Mesothelial cell of epicardium (in vitro differentiated cells): ENCODE measurements at places on chromosomes 7 and 10.
A peak's percentile ranks its signal among the peaks of the same experiment; 100 is the strongest.

DNA sequence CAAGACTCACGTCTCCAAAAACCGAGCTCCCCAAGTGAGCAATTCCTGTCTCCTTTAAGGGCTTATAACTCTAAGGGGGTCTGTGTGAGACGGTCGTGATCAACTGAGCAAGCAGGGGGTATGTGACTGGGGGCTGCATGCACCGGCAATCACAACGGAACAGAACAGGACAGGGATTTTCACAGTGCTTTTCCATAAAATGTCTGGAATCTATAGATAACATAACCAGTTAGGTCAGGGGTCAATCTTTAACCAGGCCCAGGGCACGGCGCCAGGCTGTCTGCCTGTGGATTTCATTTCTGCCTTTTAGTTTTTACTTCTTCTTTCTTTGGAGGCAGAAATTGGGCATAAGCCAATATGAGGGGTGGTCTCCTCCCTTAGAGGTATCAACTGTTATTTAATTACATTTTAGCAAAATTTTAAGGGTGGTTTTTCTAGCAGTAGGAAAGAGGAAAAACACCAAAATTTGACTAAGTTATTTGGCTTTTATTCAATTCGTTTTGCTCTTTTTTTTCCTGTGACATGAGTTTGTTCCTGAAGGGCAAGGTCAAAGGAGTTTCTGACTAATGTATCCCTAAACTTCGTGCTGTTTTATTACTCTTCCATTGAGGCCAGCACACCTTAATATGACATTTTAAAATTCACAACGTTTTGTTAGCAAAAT, 121.4 kb upstream of the SEC61G start:
- DNase-seq: no peak

DNA sequence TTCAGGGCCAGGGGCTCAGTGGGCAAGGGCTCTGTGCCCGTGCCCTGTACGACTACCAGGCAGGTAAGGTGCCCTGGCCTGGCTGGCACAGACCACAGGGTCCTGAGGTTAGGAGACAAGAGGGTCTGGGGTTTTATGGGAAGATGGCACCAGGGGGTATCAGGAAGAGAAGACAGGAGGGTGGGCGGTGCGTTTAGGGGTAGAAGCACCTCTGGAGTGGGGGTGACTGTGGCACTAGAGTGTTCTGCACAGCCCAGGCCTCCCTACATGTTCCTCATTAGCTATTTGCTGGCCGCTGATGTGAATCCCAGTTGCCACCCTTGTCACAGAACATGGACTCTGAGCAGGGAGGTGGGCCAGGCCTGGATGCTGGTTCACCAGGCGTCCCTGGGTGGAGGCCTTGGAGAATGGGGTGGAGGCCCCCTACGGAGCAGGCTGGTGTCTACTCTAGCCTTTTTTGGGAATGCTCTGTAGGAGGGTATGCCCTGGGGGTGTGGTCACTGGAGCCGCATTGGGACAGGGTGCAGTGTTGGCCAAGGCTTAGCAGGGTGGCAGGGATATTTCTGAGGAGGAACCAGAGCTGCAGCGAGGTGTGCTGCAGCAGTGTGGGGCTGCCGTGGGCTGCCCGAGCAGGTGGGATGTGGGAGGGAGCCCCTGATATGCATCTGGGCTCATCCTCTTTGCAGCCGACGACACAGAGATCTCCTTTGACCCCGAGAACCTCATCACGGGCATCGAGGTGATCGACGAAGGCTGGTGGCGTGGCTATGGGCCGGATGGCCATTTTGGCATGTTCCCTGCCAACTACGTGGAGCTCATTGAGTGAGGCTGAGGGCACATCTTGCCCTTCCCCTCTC, 5.0 kb downstream of the PGAM2 start:
- DNase-seq: no peak

GRCh38 chr10:120749856-120750566, 101.2 kb upstream of the WDR11 start:
- no peak for DNase-seq

DNA sequence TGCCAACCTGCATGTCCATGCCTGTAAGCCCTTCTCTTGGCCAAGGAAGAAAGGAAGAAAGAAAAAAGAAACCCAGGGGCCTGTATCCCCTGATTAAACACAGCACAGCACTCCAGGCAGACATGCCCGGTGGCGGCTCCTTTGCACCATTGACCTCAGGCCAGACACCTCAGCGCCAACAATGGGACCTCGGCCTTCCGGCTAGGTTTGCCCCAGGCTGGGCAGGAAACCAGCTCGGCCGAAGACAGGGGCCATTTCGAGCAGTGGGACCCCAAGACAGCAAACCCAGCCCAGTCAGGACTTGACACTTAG, 2.8 kb downstream of the HOXA10 start:
- DNase-seq: no peak

GRCh38 chr10:32893434-32893833, 64.6 kb downstream of the ITGB1 start:
- DNase-seq: no peak

- no peak for DNase-seq
Observed at GRCh38 chr7:74474271-74474865, 20.7 kb downstream of the GTF2IRD1 start.

DNA sequence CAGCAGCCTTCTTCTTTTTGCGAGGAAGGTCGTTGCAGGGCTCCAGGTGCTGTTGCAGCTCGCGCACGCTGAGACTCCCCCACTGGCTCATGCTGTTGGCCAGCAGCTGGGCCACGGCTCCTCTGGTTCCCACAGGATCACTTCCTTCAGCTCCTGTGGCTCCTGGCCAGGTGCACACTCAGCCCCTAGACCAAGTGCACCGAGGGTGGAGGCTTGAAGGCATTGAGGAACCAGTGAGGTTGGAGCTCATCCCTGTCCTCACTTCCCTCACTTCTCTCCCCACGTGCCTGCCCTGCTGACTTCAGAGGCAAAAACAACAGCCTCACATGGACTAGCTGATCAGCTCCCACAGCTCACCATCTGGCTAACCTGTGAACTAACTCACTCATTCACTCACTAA, 46.2 kb upstream of the ADRB1 start:
- no peak for DNase-seq

- no peak for DNase-seq
Observed at GRCh38 chr7:100266576-100267354, 40.7 kb upstream of the SPDYE3 start.

- DNase-seq: no peak
Observed at GRCh38 chr10:72086466-72087391, 1.6 kb downstream of the SPOCK2 start.

DNA sequence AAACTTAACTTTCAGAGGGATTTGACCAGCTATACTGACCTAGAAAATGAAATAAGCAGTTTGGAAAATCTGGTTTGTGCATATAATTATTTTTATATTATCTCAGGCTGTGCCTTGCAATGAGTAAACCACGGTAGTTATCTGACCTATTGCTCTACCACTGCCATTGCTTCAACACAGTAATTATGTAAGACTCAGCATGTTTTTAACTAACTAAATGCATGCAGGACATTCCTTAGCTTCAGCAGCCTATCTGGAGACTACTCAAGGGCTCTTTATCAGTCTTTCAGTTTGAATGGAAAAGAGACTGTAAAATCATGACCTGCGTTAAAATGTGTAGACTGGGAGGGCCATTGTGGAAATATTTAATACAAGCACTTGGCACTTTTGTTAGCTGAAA, 22.5 kb downstream of the CHN2 start:
- no peak for DNase-seq

GRCh38 chr7:65404020-65404419, 30.4 kb downstream of the ZNF92 start:
- DNase-seq: no peak

- DNase-seq: no peak
Observed at GRCh38 chr7:106035568-106035967, 72.5 kb downstream of the CDHR3 start.

DNA sequence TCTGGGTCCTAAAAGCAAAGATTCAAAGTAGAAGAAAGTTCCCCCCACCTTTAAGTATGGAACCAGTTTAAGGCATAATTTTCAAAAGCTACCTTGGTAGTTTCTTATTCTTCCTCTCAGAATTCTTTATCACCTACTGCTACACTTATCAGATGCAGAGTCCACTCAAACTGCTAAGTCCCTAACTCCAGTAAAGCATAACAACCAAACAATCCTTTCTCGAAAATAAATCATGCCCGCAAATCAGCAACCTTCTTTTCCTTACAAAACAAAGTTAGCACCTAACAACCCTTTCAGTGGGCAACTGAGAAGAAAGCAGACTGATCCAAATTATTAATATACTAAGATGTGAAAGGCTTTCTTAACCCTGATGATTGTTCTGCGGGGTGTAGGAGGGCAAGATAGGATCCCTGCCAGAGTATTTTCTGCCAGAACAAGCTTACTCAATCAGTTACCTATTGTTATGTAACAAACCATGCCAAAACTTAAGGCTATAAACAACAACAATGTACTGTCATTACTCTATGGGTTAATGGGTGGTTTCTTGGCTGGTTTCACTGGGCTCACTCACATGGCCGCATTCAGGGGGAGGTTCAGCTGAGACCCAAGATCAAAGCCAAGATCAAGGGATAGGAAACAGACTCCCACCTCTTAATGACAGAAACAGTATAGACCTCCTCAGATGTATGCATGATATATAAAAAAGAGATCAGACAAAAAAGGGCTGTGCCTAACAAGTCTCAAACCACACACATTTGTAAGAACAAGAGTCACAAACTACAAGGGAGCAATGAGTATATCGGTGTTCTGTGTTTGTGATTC, 42.0 kb downstream of the CCDC6 start:
- DNase-seq: no peak

DNA sequence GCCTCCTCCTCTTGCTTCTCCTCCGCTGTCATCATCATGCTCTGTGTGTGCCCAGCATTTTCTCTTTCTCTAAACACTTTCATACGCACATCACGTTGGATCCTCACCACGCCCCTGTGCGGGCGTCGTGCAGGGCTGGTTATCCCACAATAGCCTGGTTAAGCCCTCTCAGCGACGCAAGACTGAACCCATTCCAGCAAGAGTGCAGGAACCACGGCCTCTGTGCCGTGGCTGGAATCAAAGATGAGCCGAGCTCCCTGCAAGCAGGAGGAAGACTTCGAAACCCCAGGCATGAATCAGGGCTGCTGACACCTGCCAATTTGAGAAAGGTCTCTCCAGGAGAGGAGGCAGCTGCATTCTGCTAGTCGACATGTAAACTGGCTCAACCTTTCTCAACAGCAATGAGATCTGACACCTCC, 74.8 kb upstream of the FOXK1 start:
- DNase-seq: no peak

GRCh38 chr10:131891929-131892805, 8.6 kb upstream of the PPP2R2D start:
- no peak for DNase-seq

GRCh38 chr10:89348481-89348880, 20.7 kb downstream of the IFIT3 start:
- DNase-seq: no peak

GRCh38 chr10:22655312-22655981, 58.9 kb downstream of the PIP4K2A start:
- DNase-seq: no peak

- no peak for DNase-seq
Observed at GRCh38 chr7:139680676-139681462, 96.9 kb downstream of the HIPK2 start.

- DNase-seq: no peak
Observed at GRCh38 chr10:12484002-12484918, 134.9 kb downstream of the CAMK1D start.

GRCh38 chr7:144523621-144524020, 120.1 kb upstream of the NOBOX start:
- no peak for DNase-seq

GRCh38 chr7:16430133-16430532, 8.8 kb upstream of the CRPPA start:
- DNase-seq: no peak

DNA sequence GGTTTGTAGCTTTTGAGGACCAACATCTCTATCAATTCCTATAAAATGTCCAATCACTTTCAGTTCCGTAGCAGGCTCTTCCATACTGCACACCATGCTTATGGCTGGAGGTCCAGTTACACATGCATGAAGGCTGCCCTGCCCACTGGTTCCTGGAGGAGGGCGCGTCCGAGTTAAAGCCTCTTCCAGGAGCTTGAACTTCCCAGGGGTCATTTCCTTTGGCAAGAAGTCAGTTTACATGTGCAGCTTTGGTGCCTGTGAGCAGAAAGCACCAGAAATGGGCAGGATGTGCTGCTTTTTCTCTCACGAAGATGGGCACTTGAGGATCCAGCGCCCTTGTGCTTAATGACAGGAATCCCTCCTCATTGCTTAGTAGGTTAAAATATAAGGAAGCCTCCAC, 17.6 kb upstream of the PHYH start:
- DNase-seq: no peak

DNA sequence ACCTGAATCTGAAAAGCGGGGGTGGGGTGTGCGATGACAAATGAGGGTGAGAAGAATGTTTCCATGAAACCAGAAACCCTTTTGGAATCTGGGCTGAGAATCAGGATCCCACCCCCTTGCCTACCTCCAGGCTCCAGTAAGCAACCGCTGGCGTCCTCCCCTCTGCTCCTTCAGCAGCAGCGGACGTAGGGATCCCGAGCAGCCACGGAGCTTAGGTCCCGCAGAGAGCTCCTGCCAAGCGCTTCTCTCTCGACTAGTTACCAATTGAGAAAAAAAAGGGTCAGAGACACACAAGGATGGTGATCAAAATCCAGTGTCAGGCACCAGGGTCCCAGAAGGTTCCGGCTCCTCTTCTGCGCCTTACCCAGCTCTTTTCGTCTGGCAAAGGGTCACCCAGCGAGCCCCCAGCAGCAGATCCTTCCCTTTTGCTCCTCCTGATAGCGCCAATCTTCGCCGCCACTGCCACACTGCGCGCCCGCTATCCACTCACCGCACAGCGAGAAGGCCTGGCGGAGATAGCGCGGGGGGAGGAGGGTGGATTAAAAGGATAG, 733.5 kb downstream of the ZWINT start:
- DNase-seq: peak; percentile 60

GRCh38 chr7:4634166-4634565, 47.9 kb upstream of the FOXK1 start:
- no peak for DNase-seq

- DNase-seq: peak; percentile 51
Observed at GRCh38 chr7:4725014-4725849, 43.1 kb downstream of the FOXK1 start.

GRCh38 chr10:23391821-23392220, 47.1 kb upstream of the OTUD1 start:
- DNase-seq: no peak

- DNase-seq: no peak
Observed at GRCh38 chr7:108026116-108026515, 23.2 kb upstream of the LAMB1 start.

GRCh38 chr7:556291-556826, 36.7 kb upstream of the PDGFA start:
- DNase-seq: no peak

GRCh38 chr7:148790131-148790726, 91.5 kb downstream of the CUL1 start:
- no peak for DNase-seq

DNA sequence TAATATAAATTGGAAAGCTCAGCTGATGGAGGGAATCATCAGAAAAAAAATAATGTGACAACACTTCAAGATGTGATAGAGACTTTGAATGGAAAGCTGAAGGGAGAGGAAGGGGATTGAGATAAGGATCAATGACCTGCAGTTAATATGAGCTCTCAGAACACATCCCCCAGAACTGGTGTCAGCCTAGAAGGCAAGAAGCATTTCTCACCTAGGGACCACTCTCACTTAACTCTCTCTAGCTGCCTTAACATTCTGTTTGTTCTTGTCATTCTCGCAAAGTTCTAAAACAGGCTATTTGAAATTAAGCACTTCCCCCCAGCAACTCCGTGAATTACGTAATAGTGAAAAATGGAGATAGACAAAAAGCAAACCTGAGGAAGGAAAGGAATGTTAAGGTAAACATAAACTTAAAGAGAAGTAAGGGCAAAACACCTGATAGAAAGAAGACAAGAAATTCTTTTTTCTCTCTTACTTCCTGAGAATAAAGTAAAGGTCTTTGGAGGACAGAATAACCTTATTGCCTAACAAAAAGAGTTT, 1.2 kb upstream of the MPP7 start:
- no peak for DNase-seq

- DNase-seq: no peak
Observed at GRCh38 chr10:44369854-44370253, 15.0 kb downstream of the CXCL12 start.
